ENCODE measurements at places on chromosomes 16 and 17.

DNA sequence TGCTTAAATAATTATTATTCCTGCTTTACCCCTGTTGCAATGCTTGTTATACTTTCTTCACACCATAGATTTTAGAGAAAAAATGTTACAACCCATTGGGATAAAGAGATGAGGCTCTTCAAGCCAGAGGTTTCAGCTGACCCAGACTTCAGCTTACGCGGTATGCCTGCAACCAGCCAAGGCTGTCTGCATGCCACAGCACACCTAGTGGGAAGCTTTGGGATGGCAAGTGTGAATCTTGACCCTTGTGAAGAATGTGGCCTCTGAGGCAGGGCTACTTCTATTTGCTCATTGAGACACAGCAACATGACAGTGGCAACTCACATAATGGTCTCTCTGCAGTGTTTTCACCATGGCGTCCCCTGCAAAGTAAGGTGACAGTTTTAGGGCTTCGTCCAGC is 193.9 kb upstream of the PIRT start:
- H3K4me1 ChIP-seq, result no peaks in the 10 kb centered on the region
- no peak for DNase-seq
- H3K36me3 ChIP-seq, result no peaks in the 10 kb centered on the region
- no peak overlapping the region for H3K27ac ChIP-seq
- no peaks in the 10 kb centered on the region for H3K27me3 ChIP-seq

DNA sequence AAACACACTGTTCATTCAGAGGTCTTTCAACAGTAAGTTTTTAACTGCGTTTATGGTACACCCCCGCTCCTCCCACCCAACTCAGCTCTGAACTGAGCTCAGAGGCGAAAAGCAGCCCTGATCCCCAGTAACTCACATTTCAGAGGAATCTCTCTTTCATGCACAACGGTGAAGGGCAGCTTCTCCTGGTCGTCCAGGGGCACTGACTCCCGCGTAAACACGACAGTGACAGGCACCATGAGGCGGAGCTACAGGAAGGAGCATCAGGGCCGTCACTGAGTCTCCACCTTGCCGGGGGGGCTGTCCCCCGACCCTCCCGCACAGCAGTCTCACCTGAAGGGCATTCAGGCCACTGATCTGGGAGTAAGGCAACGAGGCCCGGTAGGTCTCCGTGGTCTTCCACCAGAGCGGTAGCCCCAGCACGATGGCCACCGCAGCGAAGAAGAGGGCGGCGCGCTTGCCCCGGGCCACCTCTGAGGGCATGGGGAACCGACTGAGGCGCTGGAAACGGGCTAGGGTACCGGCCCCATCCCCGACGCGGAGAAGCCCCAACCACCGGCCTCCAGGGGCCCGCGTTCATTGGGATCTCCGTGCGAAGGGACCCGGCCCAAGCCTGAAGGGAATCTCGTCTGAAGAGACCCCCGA is 486 bp downstream of the PIGS start:
- H3K4me3 ChIP-seq, result peak overlapping the region; percentile 89
- no peaks in the 10 kb centered on the region for H3K4me1 ChIP-seq
- peak overlapping the region; percentile 59 for H3K27ac ChIP-seq
- no peak for DNase-seq
- H3K27me3 ChIP-seq, result no peaks in the 10 kb centered on the region

- no peak overlapping the region for H3K4me3 ChIP-seq
- DNase-seq, result no peak
- no peaks in the 10 kb centered on the region for H3K36me3 ChIP-seq
- H3K27ac ChIP-seq, result no peak overlapping the region
- no peaks in the 10 kb centered on the region for H3K4me1 ChIP-seq
- no peaks in the 10 kb centered on the region for H3K27me3 ChIP-seq
Measured at GRCh38 chr16:19278403-19278802, 7.1 kb upstream of the CLEC19A start.

- peak overlapping the region; percentile 52 for H3K4me3 ChIP-seq
- H3K36me3 ChIP-seq, result no peaks in the 10 kb centered on the region
- no peaks in the 10 kb centered on the region for H3K27me3 ChIP-seq
- no peak overlapping the region for H3K27ac ChIP-seq
Measured at GRCh38 chr16:81096715-81097208, 567 bp upstream of the GCSH start.

DNA sequence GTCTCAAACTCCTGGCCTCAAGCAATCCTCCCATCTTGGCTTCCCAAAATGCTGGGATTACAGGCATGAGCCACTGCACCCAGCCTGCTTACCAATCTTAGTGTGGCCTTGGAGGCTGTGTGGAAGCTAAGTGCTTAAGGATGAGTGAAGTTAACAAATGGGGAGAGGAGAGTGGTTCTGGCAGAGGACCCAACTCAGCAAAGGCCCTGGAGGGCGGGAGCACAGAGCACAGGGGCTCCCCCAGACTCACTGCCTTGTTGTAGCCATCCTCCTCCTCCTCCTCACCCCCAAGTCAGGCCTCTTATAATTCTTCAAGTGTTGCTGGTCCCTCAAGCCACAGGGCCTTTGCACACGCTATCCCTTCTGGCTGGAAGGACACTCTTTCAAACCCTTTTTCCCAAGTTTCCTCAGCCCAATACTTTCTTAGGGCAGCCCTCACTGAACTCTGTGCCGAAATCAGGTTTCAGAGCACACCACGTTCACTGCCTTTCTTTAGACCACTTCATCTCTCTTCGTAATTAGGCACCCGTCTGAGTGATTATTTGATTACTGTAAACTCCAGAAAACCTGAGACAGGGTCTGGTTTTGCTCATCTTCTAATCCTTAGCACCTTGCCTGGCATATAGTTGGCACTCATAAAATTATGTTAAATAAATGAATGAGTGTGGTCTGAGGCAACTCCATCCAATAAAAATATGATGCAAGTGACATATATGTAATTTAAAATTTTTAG is 23.4 kb downstream of the NGFR start:
- H3K4me1 ChIP-seq, result peaks cover 18% of the 10 kb centered on the region
- no peak overlapping the region for H3K4me3 ChIP-seq
- no peaks in the 10 kb centered on the region for H3K36me3 ChIP-seq
- H3K27me3 ChIP-seq, result peaks cover 22% of the 10 kb centered on the region
- H3K27ac ChIP-seq, result no peak overlapping the region
- no peak for DNase-seq

- H3K36me3 ChIP-seq, result no peaks in the 10 kb centered on the region
- no peaks in the 10 kb centered on the region for H3K4me1 ChIP-seq
Measured at GRCh38 chr17:61662741-61663140, 71.7 kb upstream of the NACA2 start.

DNA sequence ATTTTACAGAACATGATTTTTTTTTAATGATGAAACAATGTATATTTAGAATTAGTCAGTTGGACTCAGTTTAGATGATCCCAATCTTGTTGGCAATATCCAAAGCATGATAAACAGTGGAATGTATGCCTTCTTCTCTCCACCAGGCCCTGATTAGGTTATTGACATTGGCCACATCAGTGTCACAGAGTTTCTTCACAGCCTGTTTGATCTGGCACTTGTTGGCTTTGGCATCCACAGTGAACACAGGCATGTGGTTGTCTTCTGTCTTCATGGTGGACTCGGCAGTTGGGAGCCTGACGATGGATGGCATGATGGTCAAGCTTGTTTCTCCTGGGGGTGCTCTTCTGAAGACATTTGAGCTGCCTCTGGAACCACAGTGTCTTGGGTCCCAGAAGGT is 317.5 kb downstream of the PMP22 start:
- H3K4me1 ChIP-seq, result no peaks in the 10 kb centered on the region
- DNase-seq, result no peak
- no peak overlapping the region for H3K27ac ChIP-seq
- no peaks in the 10 kb centered on the region for H3K36me3 ChIP-seq

DNA sequence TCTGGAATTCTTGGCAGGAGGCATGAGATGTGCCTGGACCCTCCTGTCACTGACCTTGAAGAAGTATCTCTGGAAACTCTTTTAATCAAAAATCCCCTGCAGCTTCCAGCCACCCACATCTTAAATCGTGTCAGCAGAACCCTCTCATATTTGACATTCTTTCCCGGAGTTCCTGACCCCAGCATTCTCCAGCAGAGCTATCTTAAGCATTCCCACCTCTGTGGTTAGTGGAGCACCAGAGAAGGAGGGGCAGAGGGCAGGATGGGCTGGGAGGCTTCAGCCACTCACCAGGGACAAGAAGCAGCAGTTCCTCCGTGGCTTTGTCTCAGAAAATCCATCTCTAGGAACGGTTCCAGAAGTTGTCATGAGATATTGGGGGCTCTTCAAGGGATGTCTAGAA is 149.9 kb downstream of the RGS9 start:
- no peak overlapping the region for H3K4me3 ChIP-seq
- DNase-seq, result peak; percentile 87
- H3K27ac ChIP-seq, result no peak overlapping the region
- H3K4me1 ChIP-seq, result no peaks in the 10 kb centered on the region
- H3K27me3 ChIP-seq, result no peaks in the 10 kb centered on the region
- no peaks in the 10 kb centered on the region for H3K36me3 ChIP-seq

- H3K4me1 ChIP-seq, result no peaks in the 10 kb centered on the region
- no peaks in the 10 kb centered on the region for H3K27me3 ChIP-seq
- H3K36me3 ChIP-seq, result no peaks in the 10 kb centered on the region
- no peak overlapping the region for H3K27ac ChIP-seq
- peak; percentile 6 for DNase-seq
- H3K4me3 ChIP-seq, result no peak overlapping the region
Measured at GRCh38 chr17:53707566-53707965, 115.2 kb upstream of the KIF2B start.
